ENCODE measurements at places on chromosomes 11 and 22.

- no peak for DNase-seq
Measured at GRCh38 chr11:12606597-12606996, 67.6 kb upstream of the TEAD1 start.

- DNase-seq: no peak
Measured at GRCh38 chr11:46836870-46837269, 9.2 kb downstream of the CKAP5 start.

GRCh38 chr22:33817512-33818127 is 102.7 kb downstream of the LARGE1 start:
- no peak for DNase-seq

GRCh38 chr22:42937164-42937843 is 77.6 kb downstream of the PACSIN2 start:
- no peak for DNase-seq

DNA sequence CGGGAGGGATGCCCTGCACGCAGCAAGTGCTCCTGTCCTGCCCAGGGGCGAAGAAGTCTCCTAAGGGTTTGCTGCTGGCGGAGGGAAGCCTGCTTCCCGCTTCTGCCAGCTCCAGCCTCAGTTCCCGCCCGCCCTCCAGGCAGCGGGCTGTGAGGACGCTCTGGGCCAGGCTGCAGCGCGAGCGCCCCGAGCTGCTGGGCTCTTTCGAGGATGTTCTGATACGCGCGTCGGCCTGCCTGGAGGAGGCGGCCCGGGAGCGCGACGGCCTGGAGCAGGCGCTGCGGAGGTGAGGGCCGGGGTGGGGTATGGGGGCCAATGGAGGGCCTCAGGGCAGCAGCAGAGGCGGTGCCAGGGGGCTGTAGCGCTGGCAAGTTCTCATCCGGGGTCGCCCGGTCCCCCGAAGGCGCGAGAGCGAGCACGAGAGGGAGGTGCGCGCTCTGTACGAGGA is 2.2 kb downstream of the CRACR2B start:
- DNase-seq: no peak

GRCh38 chr11:66181632-66182315 is 86.7 kb upstream of the RAB1B start:
- DNase-seq: no peak

DNA sequence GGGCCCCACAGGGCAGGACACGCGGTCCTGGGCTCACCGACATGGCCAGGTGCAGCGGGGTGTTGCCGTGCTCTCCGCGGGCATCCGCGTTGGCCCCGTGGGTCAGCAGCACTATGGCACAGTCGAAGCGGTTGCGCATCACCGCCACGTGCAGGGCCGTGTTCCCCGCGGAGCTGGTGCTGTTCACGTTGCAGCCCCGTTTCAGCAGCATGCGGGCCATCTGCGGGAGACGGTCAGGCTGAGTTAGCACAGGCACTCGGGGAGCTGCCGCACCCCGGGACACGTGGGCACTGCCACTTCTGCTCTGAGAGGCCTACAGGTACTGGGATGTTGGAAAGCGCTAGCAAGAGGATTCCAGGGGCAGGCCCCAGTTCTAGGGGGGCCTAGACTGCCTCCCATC is 22.3 kb upstream of the BAIAP2L2 start:
- no peak for DNase-seq

GRCh38 chr11:3939211-3939610 is 83.7 kb downstream of the STIM1 start:
- DNase-seq: no peak

DNA sequence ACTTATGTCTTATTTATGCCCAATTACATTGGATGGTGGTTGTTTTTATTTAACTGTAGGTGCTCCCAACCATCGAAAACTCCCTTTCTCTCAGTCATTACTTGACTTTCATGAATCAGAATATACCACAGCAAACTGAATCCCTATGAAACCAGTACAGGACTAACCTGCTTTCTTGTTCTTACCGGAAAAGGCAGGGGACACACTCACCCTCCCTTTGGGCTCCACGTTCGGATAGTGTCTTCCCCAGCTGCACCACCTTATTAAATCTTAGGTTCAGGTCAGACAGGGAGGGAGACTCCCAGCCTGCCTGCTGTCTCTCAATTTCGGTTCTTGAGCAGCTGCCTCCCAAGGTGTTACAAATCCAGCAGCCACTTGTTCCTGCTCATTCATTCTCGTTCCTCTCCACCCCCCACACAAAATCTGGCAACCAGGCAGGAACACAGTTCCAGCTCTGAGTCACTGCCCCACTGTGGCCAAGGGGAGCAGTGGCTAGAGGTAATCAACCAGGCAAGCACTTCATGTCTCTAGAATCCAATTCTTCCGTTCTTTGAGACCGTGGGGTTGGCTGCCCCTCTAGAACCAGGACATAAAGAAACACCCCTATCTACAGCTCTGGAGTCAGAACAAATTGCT is 133.0 kb downstream of the PLEKHA7 start:
- DNase-seq: no peak

DNA sequence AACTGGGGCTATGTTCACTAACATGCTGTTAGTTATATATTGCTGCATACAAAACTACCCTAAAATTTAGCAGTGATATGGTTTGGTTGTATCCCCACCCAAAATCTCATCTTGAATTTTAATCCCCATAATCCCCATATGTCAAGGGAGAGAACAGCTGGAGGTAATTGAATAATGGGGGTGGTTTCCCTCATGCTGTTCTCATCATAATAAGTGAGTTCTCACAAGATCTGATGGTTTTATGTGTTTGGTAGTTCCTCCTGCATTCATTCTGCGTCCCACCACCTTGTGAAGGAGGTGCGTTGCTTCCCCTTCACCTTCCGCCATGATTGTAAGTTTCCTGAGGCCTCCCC is 10.0 kb upstream of the PATL1 start:
- DNase-seq: no peak

DNA sequence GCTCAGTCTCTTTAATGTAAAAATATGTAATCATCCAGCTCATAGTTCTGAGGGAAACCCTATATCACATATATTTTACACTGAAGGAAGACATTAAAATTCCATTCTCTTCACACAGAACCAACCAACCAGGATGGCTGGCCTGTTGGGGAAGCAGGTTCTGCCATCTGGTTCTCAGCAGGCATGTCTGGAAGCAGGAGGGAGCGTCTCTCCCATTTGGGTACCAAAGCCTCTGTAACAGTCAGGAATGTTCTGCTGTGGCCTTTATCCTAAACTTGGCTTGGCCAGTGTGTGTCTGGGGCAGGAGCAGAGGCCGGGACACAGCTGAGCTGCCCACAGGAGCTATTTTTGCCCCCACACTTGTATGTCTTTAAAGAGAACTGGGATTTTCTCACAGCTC is 29.2 kb downstream of the SGSM3 start:
- no peak for DNase-seq

DNA sequence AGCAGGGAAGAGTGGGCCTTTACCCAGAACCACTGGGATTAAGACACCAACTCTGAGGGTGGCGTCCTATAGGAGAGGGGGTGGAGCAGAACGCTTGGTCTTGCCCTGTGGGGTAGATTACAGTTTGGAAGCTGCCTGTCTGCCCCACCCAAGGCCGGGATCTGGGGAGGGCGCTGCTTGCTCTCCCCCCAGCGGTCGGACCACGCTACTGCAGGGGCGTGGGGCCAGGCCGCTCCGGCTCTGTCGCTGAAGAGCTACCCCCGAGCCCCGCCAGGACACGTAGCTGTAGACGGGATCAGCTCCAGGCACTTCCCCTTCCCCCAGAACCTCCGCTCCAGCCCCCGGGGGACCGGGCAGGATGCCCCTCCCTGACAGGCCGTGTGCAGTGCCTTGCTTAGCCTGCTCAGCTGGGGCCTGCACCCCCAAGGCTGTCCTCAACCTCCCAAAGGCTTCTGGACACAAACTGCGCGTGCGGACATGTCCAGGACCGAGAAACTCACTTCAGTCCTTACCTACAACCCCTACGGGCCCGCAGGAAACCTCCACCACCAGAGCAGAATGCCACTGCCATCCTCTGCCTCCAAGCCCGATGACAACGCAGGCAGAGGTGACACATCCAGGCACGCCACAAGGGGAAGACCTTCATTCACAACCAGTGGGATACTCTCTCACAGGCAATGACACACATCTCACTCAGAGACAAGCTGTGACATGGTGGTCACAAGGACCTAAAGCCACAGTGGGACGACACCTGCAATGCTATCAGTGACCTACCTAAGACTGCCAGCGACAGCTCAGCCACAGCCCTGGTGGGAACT is 3.6 kb downstream of the AHNAK start:
- DNase-seq: peak; percentile 63

DNA sequence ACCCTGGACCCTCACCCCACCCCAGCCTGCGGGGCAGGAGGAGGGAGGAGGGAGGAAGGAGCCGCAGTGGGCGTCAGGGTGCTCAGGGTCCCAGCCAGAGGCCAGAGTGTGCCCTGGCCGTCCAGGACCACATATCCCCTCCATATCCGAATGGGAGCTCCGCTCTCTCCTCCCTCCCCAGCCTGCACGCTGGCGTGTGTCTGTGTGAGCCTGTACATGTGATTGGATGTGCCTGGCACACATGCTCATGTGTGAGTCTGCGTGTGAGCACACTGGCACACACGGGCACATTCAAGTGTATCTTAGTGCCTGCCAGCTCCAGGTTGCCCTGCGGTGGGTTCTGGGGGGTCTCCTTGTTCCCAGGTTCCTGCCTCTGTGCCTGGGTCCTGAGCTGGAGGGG is 8.1 kb downstream of the TSSC4 start:
- DNase-seq: no peak

DNA sequence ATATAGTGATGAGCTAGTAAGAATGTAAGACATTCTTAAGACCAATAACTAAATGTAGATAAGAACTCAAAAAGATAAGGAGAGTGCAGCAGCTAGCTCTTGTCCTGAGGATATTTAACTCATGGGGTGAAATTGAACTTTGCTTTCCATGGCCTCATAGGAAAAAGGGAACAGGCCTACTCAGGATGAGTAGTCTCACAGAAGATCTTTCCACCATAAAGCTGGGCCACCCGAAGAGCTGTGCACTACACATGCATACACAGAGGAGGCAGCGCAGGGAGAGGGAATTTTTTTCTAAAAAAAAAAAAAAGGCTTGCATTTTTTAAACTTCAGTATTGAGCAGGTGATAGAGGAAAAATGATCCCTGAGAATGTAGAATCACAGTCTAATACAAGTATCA is 59.9 kb upstream of the CFAP300 start:
- DNase-seq: no peak

DNA sequence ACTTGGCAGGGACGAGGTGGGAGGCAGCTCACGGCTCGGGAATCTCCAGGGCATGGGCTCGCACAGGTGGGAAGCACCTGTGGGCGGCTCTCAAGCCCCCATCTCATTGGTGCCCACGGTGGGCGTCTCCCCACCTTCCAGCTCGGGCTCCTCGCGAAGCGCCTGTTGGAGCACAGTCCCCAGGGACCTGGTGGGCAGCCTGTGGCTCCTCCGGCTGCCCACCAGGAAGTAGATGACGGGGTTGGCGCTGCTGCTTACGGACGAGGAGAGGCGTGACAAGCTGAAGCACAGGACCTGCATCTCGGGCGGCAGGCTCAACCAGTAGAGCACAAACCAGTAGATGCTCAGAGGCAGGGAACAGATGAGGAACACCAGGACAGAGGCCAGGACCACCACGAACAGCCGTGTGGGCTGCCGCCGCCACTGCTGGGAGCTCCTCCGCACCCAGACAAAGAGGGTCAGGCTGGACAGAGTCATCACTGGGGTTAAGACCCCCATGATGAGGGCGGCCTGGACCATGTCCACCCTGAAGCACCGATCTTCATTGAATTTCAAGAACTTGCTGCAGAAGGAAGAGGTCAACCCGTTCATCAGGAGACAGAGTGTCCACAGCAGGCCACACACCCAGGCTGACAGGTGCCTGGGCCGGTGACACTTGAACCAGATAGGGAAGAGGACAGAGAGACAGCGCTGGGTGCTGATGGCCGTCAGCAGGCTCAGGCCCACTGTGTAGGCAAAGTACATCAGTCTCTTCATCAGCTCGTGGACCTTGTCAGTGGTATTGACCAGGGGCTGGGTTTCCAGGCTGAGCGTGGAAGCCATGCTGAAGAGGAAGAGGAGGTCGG is 633 bp downstream of the MRGPRD start:
- DNase-seq: no peak

DNA sequence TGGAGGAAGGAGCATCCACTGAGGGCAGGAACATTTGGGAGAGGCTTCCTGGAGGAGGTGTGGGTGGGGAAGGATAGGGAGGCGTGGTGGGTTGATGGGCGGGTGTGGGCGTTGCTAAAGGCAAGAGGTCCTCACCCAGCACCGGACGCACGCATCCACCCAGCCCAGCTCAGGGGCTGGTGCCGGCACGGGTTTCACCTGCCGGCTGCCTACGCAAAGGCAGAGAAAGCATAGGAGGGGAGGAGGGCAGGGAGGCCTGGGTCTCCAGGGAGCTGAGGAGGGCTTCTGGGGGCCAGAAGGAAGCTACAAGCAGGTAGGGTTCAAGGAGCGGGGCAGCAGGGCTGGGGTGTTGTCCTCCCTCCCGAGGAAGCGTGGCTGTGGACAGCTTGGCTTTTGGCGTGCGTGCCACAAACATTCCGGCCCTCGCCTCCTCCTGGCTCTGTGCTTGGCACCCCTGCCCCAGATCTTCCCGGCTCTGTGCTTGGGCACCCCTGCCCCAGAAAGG is 7.8 kb downstream of the SSH3 start:
- no peak for DNase-seq

DNA sequence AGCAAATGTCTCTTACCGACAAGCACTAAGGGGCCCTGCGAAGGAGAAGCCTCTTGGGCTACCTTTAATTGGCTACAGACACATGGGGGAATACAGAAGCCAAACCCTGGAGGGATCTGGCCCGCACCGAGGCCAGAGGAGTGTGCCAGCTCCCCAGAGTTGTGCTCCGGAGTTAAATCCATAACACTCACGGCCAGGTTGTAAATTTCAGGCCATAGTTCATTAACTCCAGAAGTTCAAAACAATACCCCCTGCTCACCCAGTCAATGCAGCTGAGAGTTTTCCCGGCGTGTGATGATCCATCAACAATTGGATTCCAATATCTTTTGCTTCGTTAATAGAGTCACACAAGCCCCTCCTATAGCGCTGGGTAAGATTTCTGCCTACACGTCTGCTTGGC is 371.5 kb downstream of the NXPE2 start:
- DNase-seq: no peak

DNA sequence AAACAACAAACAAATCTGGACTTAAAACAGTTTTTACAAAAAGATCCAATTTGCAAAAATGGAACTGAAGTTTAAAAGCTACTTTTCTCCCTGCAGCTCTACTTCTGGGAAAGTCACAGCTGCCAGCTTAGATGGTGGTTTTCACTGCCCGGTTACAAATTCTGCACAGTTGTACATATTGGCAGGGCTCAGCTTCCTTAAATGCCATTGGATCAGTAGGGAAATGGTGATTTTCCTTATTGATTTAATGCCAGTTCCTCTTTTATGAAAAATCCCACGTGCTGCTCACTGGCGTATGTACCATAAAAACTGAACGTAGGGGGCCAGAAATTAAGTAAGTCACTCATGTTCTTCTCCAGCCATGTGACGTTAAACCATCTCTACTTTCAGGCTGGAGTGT is 22.8 kb downstream of the GRAP2 start:
- no peak for DNase-seq

- no peak for DNase-seq
Measured at GRCh38 chr22:39954584-39955055, 5.6 kb upstream of the TMA7B start.

GRCh38 chr11:98296091-98296880 is 724.5 kb upstream of the CNTN5 start:
- DNase-seq: no peak

GRCh38 chr11:70868341-70868885 is 384.0 kb downstream of the SHANK2 start:
- no peak for DNase-seq

Data from NCI-H2081 (cell line).